ENCODE measurements at places on chromosomes 7 and 10.

- DNase-seq = no peak
Observed at GRCh38 chr10:26391701-26392695, 46.1 kb upstream of the APBB1IP start.

- DNase-seq = no peak
Observed at GRCh38 chr10:1339396-1339795, 283.2 kb downstream of the WDR37 start.

DNA sequence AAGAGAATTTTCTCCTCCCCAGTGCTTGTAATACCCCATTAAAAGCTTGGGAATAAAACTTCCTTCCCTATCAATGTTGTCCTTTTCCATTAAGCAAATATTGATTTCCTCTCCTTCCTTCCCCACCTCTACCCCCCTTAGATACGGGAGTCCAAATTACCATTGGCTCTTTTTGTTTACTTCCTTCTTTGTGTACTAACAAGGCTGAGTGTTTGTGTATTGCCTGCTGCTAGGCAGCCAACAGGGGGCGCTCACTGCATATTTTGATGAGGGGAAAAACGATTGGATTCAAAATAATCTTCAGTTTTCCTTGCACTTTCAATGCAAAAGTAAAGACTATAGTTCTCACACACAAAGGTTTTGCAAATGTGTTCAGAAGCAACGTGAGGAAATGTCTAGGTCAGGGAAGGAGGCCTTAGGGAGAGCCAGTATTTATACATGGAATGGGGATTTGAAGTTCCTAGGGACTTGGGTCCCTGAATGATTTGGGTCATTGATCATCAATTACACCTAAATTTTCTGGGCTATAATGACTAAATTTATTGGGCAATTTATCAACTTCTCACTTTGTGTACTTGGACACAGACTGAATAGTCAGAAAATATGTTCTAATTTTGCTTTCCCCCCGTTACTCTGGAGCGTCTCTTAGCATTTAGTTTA lies 23.6 kb upstream of the VPS41 start:
- peak; percentile 65 for DNase-seq

DNA sequence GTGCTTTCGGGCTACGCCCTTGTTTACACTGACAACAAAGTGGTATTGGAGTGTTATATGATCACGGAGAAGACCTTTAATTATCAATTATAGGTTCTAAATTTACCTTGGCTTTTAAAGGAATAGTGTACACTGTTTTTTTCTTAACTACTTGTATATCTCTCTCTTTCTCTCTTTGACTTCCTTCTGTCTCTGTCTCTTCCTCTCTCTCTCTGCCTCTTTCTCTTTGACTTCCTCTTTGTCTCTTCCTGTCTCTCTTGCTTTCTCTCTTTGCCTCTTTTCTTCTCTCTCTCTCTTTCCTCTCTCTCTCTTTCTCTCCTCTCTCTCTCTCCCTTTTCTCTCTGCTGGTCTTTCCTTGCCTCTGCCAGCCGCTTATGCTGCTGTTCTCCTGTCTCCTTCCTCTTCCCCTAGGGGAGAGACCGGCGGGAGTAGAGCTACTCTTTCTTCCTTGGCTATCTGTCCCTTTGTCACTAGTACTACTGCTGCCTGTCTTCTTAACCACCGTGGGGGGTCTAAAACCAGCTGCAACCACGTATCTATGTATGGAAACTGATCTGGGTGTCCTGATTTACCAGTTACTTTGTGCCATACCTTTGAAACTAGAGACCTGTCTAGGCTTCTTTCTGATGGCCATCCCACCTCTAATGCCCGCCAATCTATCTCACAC lies 36.9 kb upstream of the GSDME start:
- no peak for DNase-seq

- DNase-seq = peak; percentile 51
Observed at GRCh38 chr10:66176772-66177171, 749.1 kb upstream of the LRRTM3 start.

GRCh38 chr7:2031451-2031845 lies 201.3 kb downstream of the MAD1L1 start:
- DNase-seq = no peak

GRCh38 chr10:119466655-119467054 lies 75.9 kb downstream of the RGS10 start:
- DNase-seq = peak; percentile 23

- no peak for DNase-seq
Observed at GRCh38 chr7:74266191-74266963, 12.2 kb upstream of the RFC2 start.

All from MCF 10A (cell line).